ENCODE measurements at places on chromosomes 5 and 9.

- no peak for DNase-seq
These were observed 3.9 kb upstream of the NEURL1B start for GRCh38 chr5:172637110-172637580.

DNA sequence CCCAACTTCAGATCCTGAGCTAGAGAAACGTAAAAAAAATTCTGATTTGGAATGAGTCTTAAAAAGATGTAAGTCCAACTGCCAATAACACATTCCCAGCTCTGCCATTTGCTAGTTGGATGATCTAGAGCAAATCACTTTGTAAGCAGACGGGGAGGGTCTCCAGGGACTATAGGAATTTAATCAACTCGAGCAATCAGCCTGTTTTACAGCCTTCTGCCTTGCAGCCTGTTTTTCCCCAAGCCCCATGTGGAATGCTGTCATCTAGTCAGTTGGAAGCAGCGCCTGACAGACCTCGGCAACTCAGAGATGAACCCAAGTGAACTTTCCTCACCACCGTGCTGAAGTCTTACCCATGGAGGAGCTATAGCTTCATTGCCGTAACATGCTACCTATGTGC, 34.8 kb upstream of the HRH2 start:
- no peak for DNase-seq

DNA sequence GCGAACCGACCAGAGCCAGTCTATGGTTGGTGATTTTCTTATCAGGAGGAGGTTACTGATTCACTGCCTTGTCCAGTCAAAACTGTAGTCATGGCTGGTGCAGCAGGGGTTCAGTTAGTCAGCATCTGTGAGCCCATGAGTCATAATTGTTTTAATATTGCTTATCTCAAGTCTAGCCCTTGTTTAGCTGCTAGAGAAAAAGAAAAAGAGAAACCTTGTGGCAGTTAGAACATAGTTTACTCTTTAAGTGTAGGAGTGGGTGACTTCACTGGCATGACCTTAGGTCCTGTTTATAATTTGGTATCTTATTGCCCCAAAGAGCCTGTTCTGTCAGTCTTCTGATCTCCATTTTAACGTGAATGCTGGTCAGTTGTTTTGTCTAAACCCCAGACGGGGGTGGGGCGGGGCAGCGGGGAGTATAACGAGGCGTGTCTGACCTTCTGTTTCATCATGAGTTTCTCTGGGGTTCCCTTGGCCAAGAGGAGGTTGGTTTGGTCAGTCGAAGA, 76.9 kb upstream of the NFIL3 start:
- peak; percentile 74 for DNase-seq

DNA sequence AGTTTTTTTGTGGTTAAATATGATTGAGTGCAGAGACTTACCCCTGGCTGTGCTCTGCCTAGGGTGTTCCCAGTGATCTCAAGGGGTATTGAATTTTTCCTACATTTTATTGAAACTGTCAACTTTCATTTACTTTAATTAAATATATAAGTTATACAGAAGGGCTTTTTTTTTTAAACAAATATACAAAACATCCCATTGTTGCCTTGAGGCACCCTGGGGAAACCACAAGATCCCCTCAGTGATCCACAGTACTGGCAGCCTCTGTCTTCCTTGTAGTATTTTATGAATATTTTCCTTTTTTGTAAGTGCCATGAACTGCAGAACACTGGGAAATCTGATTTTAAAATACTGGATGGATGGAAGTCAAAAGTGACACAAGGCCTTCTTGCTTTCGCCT, 123.7 kb downstream of the TLE1 start:
- DNase-seq: no peak

- no peak for DNase-seq
These were observed 68.2 kb upstream of the CHD1 start for GRCh38 chr5:98997000-98997399.

- no peak for DNase-seq
These were observed 60.3 kb downstream of the CXXC5 start for GRCh38 chr5:139708434-139708861.

DNA sequence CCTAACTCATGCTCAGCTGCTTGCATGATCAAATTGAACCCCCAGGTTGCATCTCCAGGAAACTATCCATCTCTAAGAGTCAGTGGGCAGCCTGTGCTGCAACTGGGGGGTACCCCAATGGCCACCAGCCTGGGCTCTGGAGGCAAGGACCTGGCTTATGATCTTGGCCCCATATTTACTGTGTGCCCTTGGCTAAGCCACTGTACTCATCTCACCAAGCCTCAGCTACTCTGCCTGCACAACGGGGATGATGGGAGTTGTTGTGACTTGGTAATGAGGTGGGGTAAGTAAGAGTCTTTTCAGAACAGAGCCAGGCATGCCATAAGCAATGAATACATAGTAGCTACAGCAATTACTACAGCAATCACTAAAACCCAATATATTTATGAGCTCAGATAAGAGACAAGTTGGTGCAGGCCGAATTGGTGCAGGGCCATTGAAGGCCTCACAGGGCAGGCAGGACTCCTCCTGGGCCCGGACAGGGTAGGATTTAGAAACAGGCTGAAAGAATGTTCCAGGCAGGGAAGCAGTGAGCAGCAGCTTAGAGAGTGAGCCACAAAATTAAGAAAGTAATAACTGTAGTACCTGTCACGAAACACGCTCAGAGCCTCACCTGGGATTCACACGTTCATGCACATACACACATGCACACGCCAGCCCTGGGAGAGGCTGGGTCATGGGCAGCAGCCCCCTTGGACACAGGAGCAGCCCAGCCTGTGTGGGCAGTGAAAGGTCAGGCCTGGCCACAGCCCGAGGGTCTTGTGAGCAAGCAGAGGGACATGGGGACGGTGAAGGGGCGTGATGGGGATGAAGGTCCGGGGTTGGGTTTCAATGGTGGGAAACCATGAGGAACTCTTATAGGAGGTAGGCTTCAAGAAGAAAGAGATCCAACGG, 74.1 kb downstream of the PAX5 start:
- DNase-seq: no peak

- no peak for DNase-seq
These were observed 109.0 kb upstream of the PLPPR1 start for GRCh38 chr9:100919506-100919905.

DNA sequence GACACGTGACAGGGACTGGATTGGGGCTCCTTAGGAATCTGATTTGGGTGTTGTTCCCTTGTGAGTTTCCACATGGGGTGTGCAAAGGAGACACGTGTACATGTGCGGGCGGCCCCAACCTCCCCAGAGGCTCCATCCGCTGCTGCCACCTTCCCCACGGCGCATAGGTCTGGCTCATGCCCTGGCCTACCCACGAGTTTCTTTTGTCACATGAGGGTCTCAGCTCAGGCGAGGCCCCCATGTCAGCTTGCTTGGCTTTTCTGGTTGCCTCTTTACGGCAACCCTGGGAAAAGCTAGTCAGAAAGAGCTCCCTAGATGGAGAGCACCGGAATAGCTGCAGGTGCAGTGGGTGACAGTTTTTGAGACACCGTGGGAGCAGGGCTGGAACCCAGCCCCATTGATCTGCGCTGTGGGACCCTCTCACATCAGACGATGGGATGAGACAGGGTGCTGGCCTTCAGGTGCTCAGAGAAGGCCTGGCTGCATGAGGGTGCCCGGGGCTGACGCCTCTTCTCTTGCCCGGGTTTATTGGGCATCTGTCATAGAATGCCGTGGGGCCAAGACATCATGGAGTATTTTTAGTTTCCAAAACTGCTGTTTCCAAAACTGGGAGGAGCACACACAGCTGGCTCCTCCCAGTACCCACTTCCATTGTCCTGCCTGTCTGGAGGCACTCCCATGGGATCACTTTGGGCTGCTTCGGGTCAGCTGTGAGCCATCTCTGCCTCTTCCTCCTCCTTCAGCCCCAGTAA, 107.8 kb downstream of the WNK2 start:
- DNase-seq: no peak

DNA sequence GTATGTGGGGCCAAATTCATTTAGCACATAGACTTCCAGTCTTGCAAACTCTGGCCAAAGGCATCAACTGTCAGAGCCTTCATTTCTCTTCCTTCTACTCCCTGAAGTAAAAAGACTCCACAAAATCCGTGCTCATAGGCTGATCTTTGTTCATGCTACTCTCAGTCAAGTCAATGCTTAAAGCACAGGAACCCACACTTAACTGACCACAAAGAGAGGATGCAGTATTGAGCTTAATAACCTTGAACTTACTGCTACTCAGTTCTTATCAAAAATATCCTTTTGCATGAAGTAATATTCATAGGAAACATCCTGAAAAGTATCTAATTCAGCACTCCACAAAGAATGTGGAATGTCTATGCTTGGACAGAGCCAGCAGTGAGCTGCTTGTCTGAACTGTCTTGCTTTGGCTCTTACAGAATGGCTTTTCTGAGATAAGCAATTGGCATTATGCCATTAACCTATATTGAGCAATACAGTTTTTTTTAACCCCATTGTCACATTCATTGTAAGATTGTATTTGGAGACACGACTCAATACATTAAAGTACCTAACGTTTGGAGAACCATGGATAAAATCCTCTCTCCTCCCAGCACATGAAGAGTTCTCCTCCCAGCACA, 21.7 kb downstream of the LPAR1 start:
- DNase-seq: no peak
